Caco-2 (cell line): ENCODE measurements at places on chromosomes 2 and 18.

GRCh38 chr2:26905341-26906198, 57.6 kb downstream of the DPYSL5 start:
- DNase-seq, result no peak
- H3K36me3 ChIP-seq, result no peaks in the 10 kb centered on the region
- no peaks in the 10 kb centered on the region for H3K4me1 ChIP-seq
- no peaks in the 10 kb centered on the region for H3K27me3 ChIP-seq
- H3K4me3 ChIP-seq, result no peak overlapping the region

DNA sequence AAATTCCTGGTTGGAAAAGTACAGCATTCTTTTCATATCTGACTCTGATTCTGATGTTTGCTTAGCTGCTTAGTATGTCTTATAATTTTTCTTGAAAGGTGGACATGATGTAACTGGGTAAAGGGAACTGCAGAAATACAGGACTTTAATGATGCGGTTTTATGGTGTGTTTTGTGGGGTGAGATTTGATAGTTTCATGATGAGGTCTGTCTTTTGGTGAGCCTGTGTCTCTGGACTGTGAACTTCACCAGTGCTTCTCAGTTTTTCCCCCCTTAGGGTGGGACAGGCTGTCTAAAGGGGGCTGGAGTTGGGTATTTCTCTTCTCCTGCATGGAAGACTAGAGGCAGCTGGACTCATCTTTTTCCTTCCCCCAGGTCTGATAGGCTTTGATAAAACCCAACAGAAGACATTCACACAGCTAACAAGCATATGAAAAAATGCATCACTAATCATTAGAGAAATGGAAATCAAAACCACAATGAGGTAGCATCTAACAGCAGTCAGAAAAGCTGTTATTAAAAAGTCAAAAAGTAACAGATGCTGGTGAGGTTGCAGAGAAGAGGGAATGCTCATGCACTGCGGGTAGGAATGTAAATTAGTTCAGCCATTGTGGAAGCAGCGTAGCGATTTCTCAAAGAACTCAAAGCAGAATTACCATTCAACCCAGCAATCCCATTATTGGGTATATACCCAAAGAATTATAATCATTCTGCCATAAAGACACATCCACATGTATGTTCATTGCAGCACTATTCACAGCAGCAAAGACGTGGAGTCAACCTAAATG, 77.6 kb downstream of the EPC2 start:
- no peak overlapping the region for H3K4me3 ChIP-seq
- H3K4me1 ChIP-seq, result peaks cover 42% of the 10 kb centered on the region
- no peak for DNase-seq
- no peaks in the 10 kb centered on the region for H3K27me3 ChIP-seq
- peak overlapping the region; percentile 61 for H3K27ac ChIP-seq

DNA sequence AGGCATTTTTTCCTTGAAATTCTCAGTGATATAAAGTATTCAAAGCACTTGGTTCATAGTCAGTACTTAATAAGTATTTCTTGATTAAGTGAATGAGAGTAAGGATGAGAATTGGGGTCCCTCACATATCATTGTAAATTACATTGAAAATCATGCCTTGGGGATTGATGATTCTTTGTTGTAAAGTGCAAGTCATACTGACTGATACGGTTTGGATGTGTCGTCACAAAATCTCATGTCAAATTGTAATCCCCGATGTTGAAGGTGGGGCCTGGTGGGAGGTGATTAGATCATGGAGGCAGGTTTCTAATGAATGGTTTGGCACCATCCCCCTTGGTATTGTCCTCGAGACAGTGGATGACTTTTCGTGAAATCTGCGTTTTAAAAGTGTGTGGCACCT, 385.9 kb downstream of the DLGAP1 start:
- no peaks in the 10 kb centered on the region for H3K27me3 ChIP-seq
- H3K4me1 ChIP-seq, result no peaks in the 10 kb centered on the region
- no peaks in the 10 kb centered on the region for H3K36me3 ChIP-seq
- H3K4me3 ChIP-seq, result no peak overlapping the region
- no peak for DNase-seq
- no peak overlapping the region for H3K27ac ChIP-seq

DNA sequence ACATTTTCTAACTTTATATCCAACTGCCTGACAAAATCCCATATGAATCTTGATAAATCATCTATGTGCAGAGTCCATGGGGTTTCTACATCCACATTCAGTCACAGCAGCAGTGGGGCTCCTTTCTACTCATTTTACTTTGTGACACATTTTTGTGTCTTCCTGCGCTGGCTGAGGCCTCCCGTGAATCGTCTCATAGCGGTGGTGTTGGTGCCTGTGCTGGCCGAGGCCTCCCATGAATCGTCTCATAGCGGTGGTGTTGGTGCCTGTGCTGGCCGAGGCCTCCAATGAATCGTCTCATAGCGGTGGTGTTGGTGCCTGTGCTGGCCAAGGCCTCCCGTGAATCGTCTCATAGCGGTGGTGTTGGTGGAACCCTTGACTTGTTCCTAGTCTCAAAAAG, 17.0 kb downstream of the SNED1 start:
- no peak for DNase-seq
- no peaks in the 10 kb centered on the region for H3K27me3 ChIP-seq
- no peak overlapping the region for H3K27ac ChIP-seq
- H3K36me3 ChIP-seq, result no peaks in the 10 kb centered on the region
- no peaks in the 10 kb centered on the region for H3K4me1 ChIP-seq

DNA sequence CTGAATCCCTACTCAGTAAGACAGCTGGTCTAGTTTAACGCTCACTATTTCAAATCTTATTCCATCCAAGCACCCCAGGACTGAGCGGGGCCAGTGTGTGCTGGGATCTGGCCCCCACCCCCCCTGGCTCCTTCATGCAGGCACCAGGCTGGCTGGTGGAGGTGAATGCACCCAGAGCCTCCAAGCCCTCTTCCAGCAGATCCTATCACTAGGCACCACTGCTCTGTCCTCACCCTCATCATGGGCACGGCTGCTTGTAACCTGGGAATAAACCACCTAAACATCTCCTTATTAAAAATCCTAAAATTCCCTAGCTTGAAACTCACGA, 194.3 kb downstream of the ARL4C start:
- no peaks in the 10 kb centered on the region for H3K27me3 ChIP-seq
- H3K4me3 ChIP-seq, result no peak overlapping the region
- peaks cover 12% of the 10 kb centered on the region for H3K4me1 ChIP-seq
- DNase-seq, result no peak
- no peak overlapping the region for H3K27ac ChIP-seq
